Tibial artery (tissue), 4 donors: ENCODE measurements at places on chromosomes 11 and 22.

GRCh38 chr22:23077627-23078461, 7.5 kb downstream of the GNAZ start:
- no peak for DNase-seq

GRCh38 chr11:126145954-126146353, 65.5 kb downstream of the RPUSD4 start:
- DNase-seq: no peak

- DNase-seq: no peak
Measured at GRCh38 chr22:27798511-27799014, 3.0 kb downstream of the MN1 start.

GRCh38 chr11:75495749-75496304, 29.9 kb downstream of the GDPD5 start:
- DNase-seq: no peak

- no peak for DNase-seq
Measured at GRCh38 chr11:57444362-57445121, 15.8 kb upstream of the RTN4RL2 start.

DNA sequence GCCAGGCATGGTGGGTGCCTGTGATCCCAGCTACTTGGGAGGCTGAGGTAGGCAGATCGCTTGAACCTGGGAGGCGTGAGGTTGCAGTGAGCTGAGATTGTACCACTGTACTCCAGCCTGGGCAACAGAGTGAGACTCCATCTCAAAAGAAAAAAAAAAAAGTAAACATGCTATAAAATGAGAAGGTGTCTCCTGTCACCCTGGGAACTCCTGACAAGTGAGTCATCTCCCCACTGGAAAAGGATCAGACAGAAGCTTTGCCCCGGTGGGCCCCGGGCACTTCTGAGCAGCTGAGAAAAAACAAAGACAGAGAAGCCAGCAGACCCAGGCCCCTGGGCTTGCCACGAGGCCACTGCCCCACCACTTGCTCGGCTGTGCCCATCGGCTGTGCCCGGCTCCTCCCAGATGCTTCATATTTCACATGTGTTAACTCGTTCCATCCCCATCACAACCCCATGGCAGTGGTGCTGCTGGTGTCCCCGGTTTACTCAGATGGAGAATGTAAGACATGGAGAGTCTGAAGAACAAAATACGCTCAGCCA, 22.3 kb downstream of the TTLL1 start:
- DNase-seq: no peak

DNA sequence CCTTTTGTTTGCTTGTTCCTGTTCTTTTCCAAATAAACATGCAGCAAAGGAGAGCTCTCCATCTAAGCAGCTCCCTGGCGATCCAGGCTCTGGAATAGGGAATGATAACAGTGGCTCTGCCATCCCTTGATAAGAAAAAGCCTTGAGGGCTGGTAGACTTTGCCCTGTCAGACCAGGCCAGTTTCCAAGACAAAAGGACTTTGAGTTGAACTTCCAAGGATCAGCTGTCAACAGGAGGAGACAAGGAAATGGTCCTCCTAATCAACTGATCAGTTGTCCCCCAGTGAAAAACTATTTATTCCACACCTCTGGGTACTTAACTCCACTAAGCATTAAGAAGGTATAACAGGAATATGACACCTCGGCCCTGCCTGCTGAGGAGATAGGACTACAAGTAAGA, 127.8 kb downstream of the PARVA start:
- DNase-seq: no peak

GRCh38 chr11:130383344-130384211, 44.8 kb downstream of the ADAMTS8 start:
- no peak for DNase-seq

DNA sequence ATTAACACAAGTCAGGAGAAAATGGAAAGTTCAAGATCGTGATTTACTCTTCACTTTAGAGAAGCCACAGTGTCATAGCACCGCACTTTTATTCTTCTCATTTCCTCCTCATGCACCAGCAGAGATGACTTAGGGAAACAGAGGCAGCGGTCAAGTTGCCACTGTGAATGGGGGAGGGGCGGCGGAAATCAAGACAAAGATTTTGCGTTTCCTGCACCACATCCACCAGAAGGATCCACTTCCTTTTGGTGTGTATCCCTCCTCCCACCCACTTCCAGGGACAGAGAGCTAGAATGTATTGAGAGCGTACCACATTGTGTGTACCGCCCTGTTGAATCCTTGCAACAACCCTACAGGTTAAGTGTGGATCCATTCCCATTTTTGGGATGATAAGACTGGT, 21.8 kb downstream of the TSPAN18 start:
- peak; percentile 45 for DNase-seq

GRCh38 chr11:10392095-10393079, 62.7 kb upstream of the AMPD3 start:
- no peak for DNase-seq

- DNase-seq: no peak
Measured at GRCh38 chr22:43849731-43850130, 12.6 kb downstream of the SULT4A1 start.

GRCh38 chr11:40388097-40388818, 1071.2 kb downstream of the LRRC4C start:
- DNase-seq: no peak

DNA sequence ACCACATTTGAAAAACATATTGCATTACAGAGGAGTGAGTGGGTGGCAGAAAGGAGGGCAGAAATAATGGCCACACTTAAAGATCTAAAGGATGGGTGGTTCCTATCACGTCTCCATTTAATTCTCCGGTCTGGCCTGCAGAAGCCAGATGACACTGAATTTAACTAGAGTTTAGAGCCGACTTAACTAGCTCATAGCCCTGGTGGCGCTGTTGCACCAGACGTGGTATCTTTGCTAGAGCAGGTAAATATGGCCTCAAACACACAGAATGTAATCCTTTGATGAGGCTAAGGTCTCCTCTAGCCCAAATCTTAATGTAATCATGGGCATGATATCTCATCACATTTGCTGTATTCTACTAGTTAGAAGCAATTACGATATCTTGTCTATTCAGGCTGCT, 51.5 kb upstream of the GAL start:
- no peak for DNase-seq

GRCh38 chr11:94876645-94877442, 96.5 kb downstream of the CWC15 start:
- peak; percentile 84 for DNase-seq

DNA sequence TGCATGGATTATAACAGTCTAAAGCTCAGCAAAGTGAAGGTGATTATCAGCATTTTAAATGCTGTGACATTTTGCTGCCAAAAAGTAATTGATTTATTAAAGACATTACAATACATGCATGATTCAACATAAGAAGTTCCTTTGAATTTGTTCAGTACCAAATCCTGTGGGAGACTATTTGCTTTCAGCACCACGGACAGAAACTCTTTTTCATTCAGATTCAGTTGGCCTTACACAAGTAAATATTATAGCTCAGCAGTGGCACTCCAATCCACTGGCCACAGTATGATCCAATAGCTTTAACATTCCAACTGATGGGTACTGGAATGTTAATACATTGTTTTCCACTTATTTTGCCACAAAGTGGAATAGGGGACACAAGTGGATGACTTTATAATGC, 806.7 kb downstream of the NTM start:
- no peak for DNase-seq

DNA sequence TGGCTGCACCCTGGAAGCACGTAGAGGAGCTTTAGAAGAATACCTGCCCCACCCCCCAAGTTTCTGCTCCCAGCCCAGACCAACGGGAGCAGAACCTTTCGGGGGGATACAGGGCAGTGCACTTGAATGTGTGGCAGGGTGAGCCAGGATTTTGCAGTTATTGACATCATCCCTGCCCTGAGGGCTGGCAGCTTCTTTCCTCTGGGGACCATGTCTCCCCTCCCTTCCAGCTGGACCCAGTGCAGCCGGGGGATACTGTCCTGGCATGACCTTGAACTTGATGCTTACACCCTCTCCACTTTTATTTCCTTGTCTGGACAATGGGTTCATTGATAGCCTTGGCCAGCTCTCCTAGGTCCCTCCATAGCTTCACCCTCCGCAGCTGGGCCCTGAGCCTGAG, 4.1 kb upstream of the CABP7 start:
- DNase-seq: no peak

- DNase-seq: no peak
Measured at GRCh38 chr22:25827415-25827814, 85.4 kb downstream of the MYO18B start.

GRCh38 chr11:95708681-95709080, 80.9 kb downstream of the FAM76B start:
- DNase-seq: no peak

GRCh38 chr11:117809236-117810055, 12.4 kb upstream of the DSCAML1 start:
- no peak for DNase-seq

- DNase-seq: peak; percentile 5
Measured at GRCh38 chr22:23533771-23534191, 46.3 kb downstream of the IGLL1 start.

- no peak for DNase-seq
Measured at GRCh38 chr11:44693654-44694119, 33.1 kb upstream of the TSPAN18 start.

DNA sequence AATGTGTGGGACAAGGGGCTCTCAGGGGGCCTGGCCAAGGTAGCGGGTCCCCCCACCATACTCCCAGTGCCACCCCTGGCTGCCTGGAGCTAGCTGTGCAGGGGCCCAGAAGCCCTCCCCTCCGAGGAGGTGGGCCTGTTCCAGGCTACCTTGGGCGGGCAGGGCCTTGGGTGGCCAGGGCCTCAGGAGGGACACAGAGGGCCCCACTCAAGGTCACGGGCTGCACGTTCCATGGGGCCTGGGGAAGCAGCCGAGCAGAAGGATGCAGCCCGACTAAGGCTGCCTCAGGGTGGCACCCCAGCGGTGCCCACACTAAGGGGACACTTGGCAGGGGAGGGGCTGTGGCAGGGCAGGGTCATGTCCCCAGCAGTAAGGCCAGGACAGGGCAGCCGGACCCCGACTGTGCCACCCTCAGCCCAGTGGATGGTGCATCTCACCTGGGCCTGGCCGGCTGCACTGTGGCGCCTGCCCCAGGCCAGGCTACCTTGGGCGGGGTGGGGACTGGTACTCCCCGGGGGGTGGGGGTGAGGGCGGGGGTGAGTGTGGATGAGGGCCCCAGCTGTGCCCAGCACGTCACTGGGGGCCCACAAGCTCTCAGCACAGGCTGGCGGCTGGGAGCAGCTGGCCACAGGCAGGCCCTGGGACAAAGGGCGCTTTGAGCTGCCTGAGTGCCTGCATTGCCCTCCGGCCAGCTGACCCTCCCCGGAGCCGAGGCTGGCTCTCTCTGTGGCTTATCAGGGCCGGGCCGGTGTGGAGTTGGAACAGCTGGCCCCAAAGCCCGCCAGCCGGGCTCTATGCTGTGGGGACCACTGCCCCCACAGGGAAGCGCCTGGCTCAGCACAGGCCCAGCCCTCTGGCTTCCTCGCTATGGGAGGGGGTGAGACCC, 117.1 kb downstream of the KCNQ1 start:
- no peak for DNase-seq

- DNase-seq: no peak
Measured at GRCh38 chr11:80165744-80166143, 724.9 kb upstream of the TENM4 start.

- peak; percentile 62 for DNase-seq
Measured at GRCh38 chr11:65414776-65415498, 7.7 kb upstream of the NEAT1 start.

DNA sequence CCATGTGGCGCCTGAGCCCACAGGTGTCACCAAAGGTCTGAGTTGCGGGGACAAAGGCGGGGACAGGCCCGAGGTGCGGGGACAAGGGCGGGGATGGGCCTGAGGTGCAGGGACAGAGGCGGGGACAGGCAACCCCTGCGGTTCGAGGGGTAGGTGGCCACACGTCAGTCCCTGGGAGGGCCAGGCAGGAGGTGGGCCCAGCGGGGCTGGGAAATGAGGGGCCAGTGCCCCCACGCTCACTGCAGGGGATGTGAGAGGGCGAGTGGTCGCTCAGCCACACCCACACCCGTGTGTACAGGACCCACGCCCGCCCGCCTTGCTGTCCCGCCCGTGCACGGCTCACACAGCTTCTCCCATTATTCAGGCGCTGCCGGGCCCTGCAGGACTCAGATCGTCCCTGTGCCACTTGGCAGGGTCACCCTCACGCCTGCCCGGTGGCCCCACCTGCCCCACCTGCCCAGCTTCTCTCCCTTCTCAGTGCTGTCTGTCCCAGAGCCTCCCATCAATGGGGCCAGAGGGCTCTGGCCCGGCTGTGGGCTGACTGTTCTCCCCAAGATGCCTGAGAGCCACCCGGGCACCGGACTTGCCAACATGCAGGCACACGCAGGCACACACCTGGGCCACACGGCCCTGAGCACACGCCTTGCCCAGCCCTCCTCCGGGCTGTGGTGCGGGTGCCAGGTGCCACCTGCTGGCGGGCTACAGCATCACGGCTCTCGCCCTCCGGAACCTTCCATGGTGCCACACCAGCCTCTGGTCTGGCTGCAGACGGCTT, 14.2 kb upstream of the MUC6 start:
- peak; percentile 72 for DNase-seq

- no peak for DNase-seq
Measured at GRCh38 chr11:45809456-45810395, 4.8 kb downstream of the SLC35C1 start.

DNA sequence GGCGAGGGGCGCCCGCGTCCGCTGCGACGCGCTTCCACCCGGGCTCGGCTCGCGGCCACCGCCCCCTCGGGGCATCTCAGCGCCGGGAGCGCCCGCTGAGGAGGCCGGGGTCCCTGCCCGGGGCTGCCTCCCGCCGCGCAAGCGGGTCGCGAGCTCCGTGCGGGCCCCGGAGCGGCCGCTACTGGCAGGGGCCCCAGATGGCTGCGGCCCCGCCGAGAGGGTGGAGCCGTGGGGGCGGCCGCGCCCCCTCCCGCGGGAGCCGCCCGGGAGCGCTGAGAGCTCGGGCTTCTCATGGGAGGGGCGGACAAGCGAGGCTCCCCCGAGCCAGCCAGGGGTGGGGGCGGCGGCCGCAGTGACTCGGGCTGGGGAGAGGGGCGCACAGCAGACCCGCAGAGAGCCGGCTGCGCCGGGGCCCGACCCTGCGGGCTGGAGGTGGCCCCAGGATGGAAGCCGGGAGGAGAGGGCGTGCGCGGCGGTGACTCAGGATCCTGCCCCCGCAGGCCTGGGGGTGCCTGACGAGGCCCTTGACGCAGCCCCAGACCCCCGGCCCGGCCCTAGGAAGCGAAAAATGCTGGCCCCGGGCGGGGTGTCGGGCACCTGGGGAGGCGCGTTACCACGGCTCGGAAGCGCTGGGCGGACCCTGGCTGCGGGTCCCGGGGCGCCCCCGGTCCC, 603 bp upstream of the ZFTA start:
- DNase-seq: no peak

- no peak for DNase-seq
Measured at GRCh38 chr11:134841972-134842371, 429.9 kb upstream of the B3GAT1 start.

DNA sequence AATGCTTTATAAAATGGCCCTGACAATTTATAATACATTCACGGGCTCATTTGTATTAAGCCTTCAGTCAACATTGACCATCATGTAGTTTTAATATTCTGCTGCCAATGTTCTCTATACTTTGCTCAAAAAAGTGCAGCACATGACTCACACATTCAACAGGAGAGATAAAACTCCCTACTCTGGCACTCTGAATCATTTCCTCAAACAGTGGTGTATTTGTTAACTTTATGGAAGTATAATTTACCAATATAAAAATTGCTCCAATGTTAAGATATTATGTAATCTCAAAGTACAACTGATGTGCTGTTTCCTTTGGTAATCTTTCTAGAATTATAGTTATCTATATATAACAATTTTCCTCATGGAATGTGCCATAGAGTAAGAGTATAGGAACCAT, 39.9 kb downstream of the MAML2 start:
- DNase-seq: no peak

GRCh38 chr11:125344846-125345420, 151.1 kb downstream of the FEZ1 start:
- DNase-seq: no peak

- no peak for DNase-seq
Measured at GRCh38 chr22:38327805-38328204, 10.6 kb upstream of the CSNK1E start.

- no peak for DNase-seq
Measured at GRCh38 chr11:27200779-27201453, 160.3 kb downstream of the BBOX1 start.
